ENCODE measurements at places on chromosomes 13 and 19. TPM values are rescaled to one million over a fixed set of nuclear protein-coding genes. Genes with fewer than 3 reads are reported as not detected.

NAPSA gene
- not detected for total RNA-seq

KLK8 gene
- not detected for total RNA-seq

NOTCH3 gene
- total RNA-seq, result 0.99 TPM

MAP3K10 gene
- 8.1 TPM for total RNA-seq

MTUS2 gene
- under 0.01 TPM for total RNA-seq

DACT3 gene
- total RNA-seq, result 0.19 TPM

P2RY11 gene
- total RNA-seq, result 2.0 TPM

NLRP11 gene
- total RNA-seq, result not detected

AKAP8L gene
- total RNA-seq, result 67.4 TPM

MBD3L2 gene
- not detected for total RNA-seq

CGB8 gene
- not detected for total RNA-seq

ADAMTS10 gene
- 2.2 TPM for total RNA-seq

ZSCAN1 gene
- not detected for total RNA-seq

C2CD4C gene
- 0.38 TPM for total RNA-seq

CYP2F1 gene
- not detected for total RNA-seq

INSL3 gene
- not detected for total RNA-seq

PSG1 gene
- total RNA-seq, result not detected

ZNF576 gene
- total RNA-seq, result 10.0 TPM

ATP4B gene
- total RNA-seq, result not detected

FZR1 gene
- 42.4 TPM for total RNA-seq

ADAMTSL5 gene
- 0.18 TPM for total RNA-seq

CYSLTR2 gene
- total RNA-seq, result under 0.01 TPM

LGALS14 gene
- total RNA-seq, result not detected

LACC1 gene
- total RNA-seq, result 4.4 TPM

ZNF681 gene
- total RNA-seq, result 0.85 TPM

MAB21L1 gene
- not detected for total RNA-seq

TNFSF11 gene
- not detected for total RNA-seq

LHFPL6 gene
- total RNA-seq, result 26.6 TPM

CNFN gene
- total RNA-seq, result not detected

PTPRS gene
- total RNA-seq, result 19.4 TPM

FREM2 gene
- total RNA-seq, result under 0.01 TPM

TMEM259 gene
- 48.3 TPM for total RNA-seq

ZNF493 gene
- total RNA-seq, result 27.5 TPM

ARL11 gene
- 0.09 TPM for total RNA-seq

EBI3 gene
- 0.18 TPM for total RNA-seq

EFNB2 gene
- 129 TPM for total RNA-seq

OR4F17 gene
- not detected for total RNA-seq

ZNF709 gene
- total RNA-seq, result 3.6 TPM

Data from endothelial cell of coronary artery (primary cell).